ENCODE measurements at places on chromosomes 11 and 22. TPM values are rescaled to one million over a fixed set of nuclear protein-coding genes. Genes with fewer than 3 reads are reported as not detected.

Gene PGM2L1
- 95.0 TPM for polyA plus RNA-seq

Gene CDC42EP1
- polyA plus RNA-seq: not detected

Gene PSMD13
- 174 TPM for polyA plus RNA-seq

Gene C11orf16
- polyA plus RNA-seq: not detected

Gene MPZL2
- polyA plus RNA-seq: not detected

Gene C11orf42
- not detected for polyA plus RNA-seq

Gene HBG2
- 1.2 TPM for polyA plus RNA-seq

Gene CFAP300
- polyA plus RNA-seq: not detected

Gene BDNF
- polyA plus RNA-seq: not detected

Gene C22orf23
- 1.3 TPM for polyA plus RNA-seq

Gene PRRG4
- not detected for polyA plus RNA-seq

Gene AIFM3
- 1.1 TPM for polyA plus RNA-seq

Gene ST14
- not detected for polyA plus RNA-seq

Gene GDPD4
- not detected for polyA plus RNA-seq

Gene TBC1D10A
- 11.9 TPM for polyA plus RNA-seq

Gene FADS1
- 119 TPM for polyA plus RNA-seq

Gene XKR3
- polyA plus RNA-seq: not detected

Gene UBQLN3
- polyA plus RNA-seq: not detected

Gene OR51B5
- polyA plus RNA-seq: not detected

Gene STK33
- 13.9 TPM for polyA plus RNA-seq

Gene GRM5
- 11.8 TPM for polyA plus RNA-seq

Gene NRIP3
- polyA plus RNA-seq: 13.4 TPM

Gene OR4C5
- not detected for polyA plus RNA-seq

Gene KCNQ1
- polyA plus RNA-seq: not detected

Gene MMP12
- not detected for polyA plus RNA-seq

Gene SYTL2
- 4.5 TPM for polyA plus RNA-seq

Gene WT1
- not detected for polyA plus RNA-seq

Gene NAV2
- polyA plus RNA-seq: 3.5 TPM

Gene TRIM48
- polyA plus RNA-seq: not detected

Gene GAL3ST3
- 16.7 TPM for polyA plus RNA-seq

Gene CATSPERZ
- polyA plus RNA-seq: not detected

Gene TMPRSS13
- polyA plus RNA-seq: not detected

Gene LRRC55
- 3.3 TPM for polyA plus RNA-seq

Gene DGCR8
- polyA plus RNA-seq: 52.3 TPM

Gene TNNI2
- polyA plus RNA-seq: not detected

Gene TRPM5
- not detected for polyA plus RNA-seq

Gene PRR33
- not detected for polyA plus RNA-seq

Gene BTG4
- not detected for polyA plus RNA-seq

Gene OR52J3
- not detected for polyA plus RNA-seq

Gene SCGB1C1
- not detected for polyA plus RNA-seq

Gene MCAM
- polyA plus RNA-seq: 12.5 TPM

Gene OMP
- not detected for polyA plus RNA-seq

Gene CLCF1
- 0.34 TPM for polyA plus RNA-seq

Gene ARAP1
- polyA plus RNA-seq: 1.8 TPM

Gene ENTHD1
- polyA plus RNA-seq: not detected

Gene ACRV1
- 0.52 TPM for polyA plus RNA-seq

Gene CALCB
- not detected for polyA plus RNA-seq

Gene OR6A2
- 0.05 TPM for polyA plus RNA-seq

Gene KRTAP5-9
- polyA plus RNA-seq: not detected

Gene CHID1
- polyA plus RNA-seq: 81.3 TPM

Gene GTSE1
- 0.48 TPM for polyA plus RNA-seq

Gene MS4A6A
- polyA plus RNA-seq: not detected

Gene SAA1
- polyA plus RNA-seq: not detected
